ENCODE measurements at places on chromosomes 5 and 9.

DNA sequence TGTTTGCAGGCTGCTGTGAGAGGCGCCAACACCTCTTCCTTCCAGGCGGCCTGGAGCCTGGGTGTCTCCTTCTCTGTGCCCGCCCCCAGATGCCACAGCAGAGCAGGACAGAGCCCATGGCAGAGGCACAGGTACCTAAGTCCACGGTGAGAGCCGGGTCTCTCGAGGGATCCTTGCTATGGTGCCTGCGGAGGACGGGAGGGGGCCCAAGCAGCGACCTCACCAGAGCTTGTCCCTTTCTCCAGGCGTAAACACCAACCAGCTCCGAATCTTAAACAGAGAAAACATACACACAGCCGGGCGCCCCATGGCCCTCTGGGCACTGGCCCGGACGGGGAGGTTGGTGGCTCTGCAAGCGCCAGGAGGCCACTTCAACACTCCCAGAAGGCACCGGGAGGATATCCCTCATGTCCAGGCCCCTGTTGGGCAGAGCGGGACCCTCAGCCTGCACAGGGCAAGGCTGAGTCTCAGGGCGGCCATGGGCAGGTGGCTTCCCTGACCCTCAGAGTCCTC, 11.8 kb downstream of the CCDC187 start:
- no peak for DNase-seq

DNA sequence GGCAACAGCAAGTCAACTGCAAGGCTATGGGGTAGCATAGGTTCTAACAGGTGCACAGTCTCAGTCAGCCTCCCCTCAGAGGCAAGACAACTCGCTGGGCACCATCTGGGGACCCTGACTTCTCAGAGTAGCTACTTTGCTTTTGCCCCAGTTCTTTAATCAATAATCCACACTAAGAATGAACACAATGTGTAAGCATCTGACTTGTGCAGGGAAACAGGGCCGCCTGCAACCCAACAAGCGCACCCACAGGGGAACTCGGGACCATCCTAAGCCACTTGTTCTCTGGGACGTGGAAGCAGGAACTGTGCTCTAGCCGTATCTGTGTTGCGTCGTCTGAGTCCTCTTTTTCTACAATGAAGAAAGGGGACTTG, 1.9 kb downstream of the MOB3B start:
- no peak for DNase-seq

DNA sequence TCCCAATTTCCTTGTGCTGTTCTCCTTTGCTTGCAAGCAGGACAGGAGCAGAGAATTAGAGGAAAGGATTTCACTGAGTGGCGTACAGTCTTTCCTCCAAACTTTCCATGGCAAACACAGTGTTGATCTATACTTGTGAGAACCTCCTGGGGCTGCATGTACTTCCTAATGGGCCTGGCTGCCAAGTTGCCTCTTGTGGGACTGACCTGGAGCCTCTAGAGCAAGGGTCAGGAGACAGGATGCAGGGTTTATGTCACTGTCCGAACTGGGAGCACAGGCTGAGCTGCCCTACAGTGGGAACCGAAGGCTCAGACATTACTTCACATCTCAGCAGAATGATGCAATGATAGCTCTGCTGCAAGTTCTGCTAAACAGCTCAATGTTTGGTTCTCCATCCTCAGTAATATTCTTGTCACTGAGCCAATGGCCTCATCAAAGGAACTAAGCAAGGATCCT, 102.3 kb downstream of the ENC1 start:
- DNase-seq: no peak

DNA sequence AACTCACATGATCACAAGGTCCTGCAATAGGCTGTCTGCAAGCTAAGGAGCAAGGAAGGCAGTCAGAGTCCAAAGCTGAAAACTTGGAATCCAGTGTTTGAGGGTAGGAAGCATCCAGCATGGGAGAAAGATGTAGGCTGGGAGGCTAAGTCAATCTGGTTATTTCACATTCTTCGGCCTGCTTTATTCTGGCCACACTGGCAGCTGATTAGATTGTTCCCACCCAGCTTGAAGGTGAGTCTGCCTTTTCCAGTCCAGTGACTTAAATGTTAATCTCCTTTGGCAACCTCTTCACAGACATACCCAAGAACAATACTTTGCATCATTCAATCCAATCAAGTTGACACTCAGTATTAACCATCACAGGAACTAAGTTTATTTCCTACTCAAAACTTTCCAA, 453.4 kb downstream of the TLE4 start:
- no peak for DNase-seq

GRCh38 chr9:15722888-15723287, 170.0 kb downstream of the CCDC171 start:
- DNase-seq: no peak

DNA sequence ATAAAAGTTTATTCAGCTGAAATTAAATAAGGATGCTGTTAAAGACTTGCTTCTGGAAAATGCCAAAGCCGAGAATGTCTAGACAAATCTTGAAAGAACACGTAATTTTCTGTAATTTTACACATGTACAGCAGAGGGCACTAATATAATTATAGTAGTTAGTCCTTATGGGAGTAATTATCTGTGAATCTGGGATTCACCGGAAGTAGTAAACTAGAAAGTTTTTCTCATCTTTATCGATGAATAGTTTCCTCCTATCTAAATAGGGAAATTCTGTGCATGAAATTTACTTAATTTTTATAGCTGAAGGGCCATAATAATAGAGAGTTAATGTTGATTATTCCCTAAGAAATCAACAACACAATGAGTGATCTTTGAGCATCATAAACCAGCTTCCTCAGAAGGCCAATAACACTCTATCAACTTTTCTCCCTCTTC, 18.4 kb upstream of the CNTLN start:
- no peak for DNase-seq

DNA sequence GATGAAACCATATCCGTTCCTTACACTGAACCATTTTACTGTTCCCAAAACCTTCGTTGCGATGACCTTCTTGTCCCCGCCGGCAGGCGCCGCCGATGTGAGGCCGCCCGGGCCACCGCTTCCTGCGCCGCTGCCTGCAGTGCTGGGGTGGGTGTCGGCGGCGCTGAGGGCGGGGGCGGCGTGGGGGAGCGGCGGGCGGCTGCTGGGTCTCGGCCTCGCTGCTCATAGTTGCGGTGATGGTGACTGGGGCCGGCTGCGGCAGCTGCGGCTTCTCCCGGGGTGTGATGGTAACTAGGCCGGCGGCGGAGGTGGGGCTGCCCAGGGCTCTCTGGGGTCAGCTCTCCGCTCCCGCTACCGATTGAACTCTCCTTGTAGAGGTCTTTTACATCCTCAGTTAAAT, 14.1 kb upstream of the OR2S2 start:
- DNase-seq: no peak
